Nephron progenitor cell (in vitro differentiated cells): ENCODE measurements at places on chromosomes 6 and 20.

DNA sequence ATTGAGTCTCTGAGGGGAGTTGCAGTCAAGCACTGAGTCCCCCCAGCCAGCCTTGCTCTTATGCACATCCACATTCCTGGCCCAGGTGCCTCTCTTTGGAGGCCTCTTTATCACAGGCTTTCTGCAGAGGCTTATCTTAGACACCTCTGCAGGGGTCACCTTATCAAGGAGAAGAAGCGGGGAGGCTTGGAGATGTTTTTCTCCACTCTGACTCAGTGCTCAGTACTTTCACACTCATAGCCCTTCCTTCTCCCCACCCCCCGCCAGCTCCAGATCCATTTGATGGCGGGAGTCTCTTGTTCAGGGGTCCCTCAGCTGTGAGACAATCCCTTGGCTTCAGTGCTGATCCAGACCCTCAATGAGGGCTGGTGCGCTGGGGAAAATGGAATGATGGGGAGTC is 132.1 kb upstream of the TSHZ2 start:
- H3K27me3 ChIP-seq, result peaks cover 2% of the 10 kb centered on the region
- H3K4me1 ChIP-seq, result peaks cover 36% of the 10 kb centered on the region
- no peak for DNase-seq
- no peak overlapping the region for H3K27ac ChIP-seq

- peaks cover 51% of the 10 kb centered on the region for H3K27me3 ChIP-seq
- H3K4me3 ChIP-seq, result no peak overlapping the region
- DNase-seq, result no peak
- peaks cover 9% of the 10 kb centered on the region for H3K4me1 ChIP-seq
- H3K27ac ChIP-seq, result peak overlapping the region; percentile 85
Observed at GRCh38 chr6:42404484-42404883, 47.2 kb downstream of the TRERF1 start.

DNA sequence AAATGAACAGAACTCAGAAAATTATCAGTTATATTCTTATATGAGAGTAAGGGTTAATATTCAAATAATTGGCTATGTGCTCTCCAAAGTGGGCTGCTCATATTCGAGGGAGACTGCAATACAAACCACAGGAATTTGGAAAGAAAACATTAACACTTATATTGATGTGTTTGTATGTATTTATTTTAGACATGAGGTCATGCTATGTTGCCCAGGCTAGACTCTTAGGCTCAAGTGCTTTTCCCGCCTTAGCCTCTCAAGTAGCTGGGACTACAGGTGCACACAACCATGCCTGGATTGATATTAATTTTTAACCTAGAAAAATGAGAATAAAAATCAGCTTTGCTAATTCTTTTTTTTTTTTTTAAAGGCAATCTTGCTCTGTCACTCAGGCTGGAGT is 35.0 kb downstream of the BTBD9 start:
- H3K27ac ChIP-seq, result no peak overlapping the region
- peaks cover 5% of the 10 kb centered on the region for H3K27me3 ChIP-seq
- H3K36me3 ChIP-seq, result no peaks in the 10 kb centered on the region

DNA sequence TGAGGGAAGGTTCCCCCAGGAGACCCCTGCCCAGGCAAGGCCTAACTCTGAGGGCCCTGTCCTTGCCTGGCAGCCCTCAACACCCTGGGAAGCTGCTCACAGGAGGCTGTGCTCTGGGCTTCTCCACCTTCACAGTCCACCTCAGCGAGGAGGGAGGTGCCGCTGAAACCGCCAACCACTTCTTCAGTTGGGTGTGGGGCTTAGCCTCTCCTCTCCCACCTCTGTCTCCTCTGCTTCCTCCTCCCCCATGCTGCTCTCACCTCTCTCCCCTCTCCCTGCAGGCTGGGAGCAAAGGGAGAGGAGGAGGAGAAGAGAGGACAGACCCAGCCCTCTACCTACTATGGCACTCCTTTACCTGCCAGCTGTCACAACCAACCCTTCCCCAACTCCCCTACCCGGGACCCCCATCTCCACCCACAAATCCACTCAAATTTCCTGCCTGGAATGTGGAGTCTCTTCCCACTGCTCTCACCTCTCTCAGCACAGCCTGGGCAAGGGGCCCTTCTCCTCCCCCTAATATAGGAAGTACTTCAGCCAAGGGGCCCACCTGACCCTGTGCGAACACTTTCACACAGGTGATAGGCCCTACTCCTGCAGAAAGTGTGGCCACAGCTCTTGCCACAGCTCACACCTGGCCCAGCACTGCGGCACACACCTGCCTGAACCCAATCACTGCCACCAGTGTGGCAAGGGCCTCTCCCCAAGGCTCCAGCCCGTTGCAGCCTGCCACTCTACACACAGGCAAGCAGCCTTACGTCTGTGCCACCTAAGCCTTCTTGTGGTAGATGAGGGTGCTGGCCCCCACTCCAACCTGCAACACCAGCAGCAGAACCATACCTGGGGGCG is 7.2 kb downstream of the RING1 start:
- H3K4me3 ChIP-seq, result peak overlapping the region; percentile 61
- H3K4me1 ChIP-seq, result peaks cover 52% of the 10 kb centered on the region
- DNase-seq, result no peak
- peaks cover 85% of the 10 kb centered on the region for H3K27me3 ChIP-seq

DNA sequence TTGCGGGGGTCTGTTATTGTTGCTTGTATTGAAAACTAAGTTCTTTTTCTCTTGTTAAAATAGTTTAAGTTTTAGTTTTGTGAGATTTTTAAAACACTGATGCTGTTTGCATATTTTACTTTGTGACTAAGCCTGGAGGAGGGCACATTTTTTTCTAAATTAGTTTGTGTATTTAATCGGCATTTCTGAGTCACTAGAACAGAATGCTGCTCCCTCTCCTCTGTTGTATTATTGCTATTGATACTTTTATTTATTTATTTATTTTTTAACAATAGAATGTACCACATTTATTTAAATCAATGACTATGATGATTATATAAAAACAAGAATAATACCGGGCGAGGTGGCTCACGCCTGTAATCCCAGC is 5.1 kb upstream of the FAM50B start:
- no peak for DNase-seq
- peaks cover 37% of the 10 kb centered on the region for H3K27me3 ChIP-seq
- H3K4me3 ChIP-seq, result no peak overlapping the region
- peaks cover 12% of the 10 kb centered on the region for H3K4me1 ChIP-seq
- no peak overlapping the region for H3K27ac ChIP-seq
- no peaks in the 10 kb centered on the region for H3K36me3 ChIP-seq

DNA sequence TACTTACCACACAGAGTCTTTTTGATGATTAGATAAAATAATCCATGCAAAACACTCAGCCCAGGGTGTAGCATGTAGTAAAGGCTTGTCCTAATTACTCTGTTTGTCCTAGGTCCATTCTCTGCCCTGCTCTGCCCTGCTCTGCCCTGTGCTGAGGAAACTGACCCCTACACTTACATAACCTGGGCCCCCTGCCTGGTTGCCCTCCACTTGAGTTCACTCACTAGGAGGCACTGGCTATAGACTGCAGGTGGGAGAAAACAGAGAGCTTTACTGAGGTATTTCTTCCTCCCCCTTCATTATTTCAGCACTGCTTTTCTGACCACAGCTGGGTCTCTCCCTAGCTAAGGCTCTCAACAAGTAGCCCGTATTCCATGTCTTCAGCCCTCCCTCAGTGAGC is 70.9 kb upstream of the TBX18 start:
- DNase-seq, result no peak
- H3K4me1 ChIP-seq, result no peaks in the 10 kb centered on the region
- H3K27ac ChIP-seq, result no peak overlapping the region
- H3K27me3 ChIP-seq, result no peaks in the 10 kb centered on the region

DNA sequence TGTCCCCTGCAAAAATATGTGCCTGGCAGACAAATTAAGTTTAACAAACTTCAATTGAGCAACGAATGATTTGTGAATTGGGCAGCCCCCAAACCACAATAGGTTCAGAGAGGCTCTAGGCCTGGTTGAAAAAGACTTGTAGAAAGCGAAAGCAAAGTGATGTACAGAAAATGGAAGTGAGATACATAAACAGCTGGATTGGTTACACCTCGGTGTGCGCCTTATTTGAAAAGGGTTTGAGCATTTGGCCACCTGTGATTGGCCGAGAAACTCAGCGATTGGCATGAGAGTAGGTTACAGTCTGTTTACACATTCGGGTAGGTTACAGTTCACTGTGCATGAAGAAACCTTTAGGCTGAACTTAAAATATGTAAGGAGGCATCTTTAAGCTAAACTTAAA is 136.9 kb downstream of the CD83 start:
- H3K27me3 ChIP-seq, result no peaks in the 10 kb centered on the region
- no peaks in the 10 kb centered on the region for H3K36me3 ChIP-seq
- no peak overlapping the region for H3K27ac ChIP-seq
- no peak for DNase-seq
- peaks cover 32% of the 10 kb centered on the region for H3K4me1 ChIP-seq

- no peak overlapping the region for H3K27ac ChIP-seq
- H3K27me3 ChIP-seq, result peaks cover 27% of the 10 kb centered on the region
- H3K4me1 ChIP-seq, result peaks cover 67% of the 10 kb centered on the region
- no peaks in the 10 kb centered on the region for H3K36me3 ChIP-seq
Observed at GRCh38 chr6:1619673-1620503, 10.2 kb downstream of the FOXC1 start.

DNA sequence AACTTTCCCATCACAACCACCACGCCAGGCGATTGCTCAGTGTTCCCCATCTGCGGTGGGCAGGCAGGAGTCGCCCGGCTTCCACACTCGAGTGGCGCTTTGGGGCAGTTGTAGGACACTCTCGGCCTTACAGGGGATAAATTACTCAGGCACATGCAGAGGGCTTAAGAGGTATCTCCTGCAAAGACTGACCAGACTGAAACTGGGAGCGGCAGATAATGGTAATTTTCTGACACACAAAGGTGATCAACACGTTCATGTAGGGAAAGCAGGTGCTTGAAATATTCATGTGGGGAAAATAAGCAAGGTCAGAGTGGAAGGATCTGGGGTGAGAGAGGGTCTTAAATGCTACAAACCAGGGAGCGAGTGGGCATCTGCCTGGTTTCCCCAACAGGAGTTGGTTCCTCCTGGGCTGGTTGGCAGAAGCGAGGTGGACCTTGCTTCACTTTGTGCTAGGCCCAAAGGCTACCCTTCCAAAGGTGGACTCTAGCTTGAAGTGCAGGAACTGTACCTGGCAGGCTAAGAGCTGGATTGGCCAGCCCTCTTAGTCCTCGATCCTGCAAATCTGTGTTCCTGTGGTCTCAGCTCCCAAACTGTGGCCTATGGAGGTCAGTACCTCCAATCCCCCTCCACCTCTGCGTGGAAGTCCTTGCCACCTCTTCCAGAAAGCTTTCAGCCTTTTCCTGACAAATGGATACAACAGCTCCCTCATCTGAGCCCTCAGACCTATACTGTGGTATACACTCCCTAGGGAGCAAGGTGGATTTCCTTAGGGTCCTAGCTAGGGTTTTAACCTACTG is 16.7 kb downstream of the PLAGL2 start:
- peaks cover 58% of the 10 kb centered on the region for H3K4me1 ChIP-seq
- peaks cover 6% of the 10 kb centered on the region for H3K27me3 ChIP-seq
- H3K27ac ChIP-seq, result peak overlapping the region; percentile 72
- peaks cover 39% of the 10 kb centered on the region for H3K36me3 ChIP-seq

DNA sequence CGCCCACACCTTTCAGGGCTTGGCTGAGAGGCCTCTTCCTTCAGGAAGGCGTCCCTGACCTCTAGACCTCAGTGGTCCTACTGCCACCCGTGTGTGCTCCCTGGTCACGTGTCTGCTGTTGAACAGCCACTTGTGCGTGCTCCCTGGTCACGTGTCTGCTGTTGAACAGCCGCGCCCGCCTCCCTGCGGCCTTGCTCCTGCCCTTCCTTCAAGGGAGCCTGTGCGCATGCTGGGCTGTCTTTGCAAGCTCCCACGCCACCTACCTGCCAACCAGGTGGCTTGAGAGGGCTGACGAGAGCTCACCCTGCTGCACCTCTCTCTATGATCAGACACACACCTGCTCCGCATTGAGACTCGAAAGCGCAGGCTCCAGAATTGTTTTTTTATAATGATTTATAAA is 179.3 kb downstream of the BMP7 start:
- H3K4me3 ChIP-seq, result no peak overlapping the region
- no peak overlapping the region for H3K27ac ChIP-seq
- DNase-seq, result no peak
- peaks cover 6% of the 10 kb centered on the region for H3K4me1 ChIP-seq

- peaks cover 62% of the 10 kb centered on the region for H3K36me3 ChIP-seq
- no peak overlapping the region for H3K27ac ChIP-seq
- H3K4me3 ChIP-seq, result no peak overlapping the region
- peaks cover 23% of the 10 kb centered on the region for H3K4me1 ChIP-seq
Observed at GRCh38 chr6:12110523-12111362, 98.6 kb downstream of the HIVEP1 start.

DNA sequence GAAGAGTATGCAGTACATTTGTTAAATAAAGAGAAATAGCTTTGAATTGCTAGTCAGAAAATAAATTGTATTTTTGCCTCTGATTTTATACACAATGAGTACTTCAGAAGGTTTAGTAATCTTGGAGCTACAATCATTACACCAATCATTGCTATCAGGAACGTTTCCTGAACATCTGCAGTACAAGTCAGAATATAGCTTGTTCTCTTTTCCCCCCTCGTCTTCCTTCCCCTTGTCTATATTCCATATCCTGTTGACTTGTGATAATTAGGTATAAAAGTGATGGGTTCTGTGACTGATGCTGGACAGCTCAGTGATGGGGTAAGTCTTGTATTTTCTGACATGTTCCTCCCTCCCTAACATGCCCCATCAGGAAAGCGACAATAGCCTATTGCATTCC is 94.0 kb downstream of the AHI1 start:
- no peak overlapping the region for H3K27ac ChIP-seq
- H3K27me3 ChIP-seq, result no peaks in the 10 kb centered on the region
- peaks cover 17% of the 10 kb centered on the region for H3K36me3 ChIP-seq
- H3K4me1 ChIP-seq, result no peaks in the 10 kb centered on the region

GRCh38 chr6:140070846-140071473 is 696.5 kb upstream of the CITED2 start:
- no peaks in the 10 kb centered on the region for H3K27me3 ChIP-seq
- no peak overlapping the region for H3K4me3 ChIP-seq
- H3K36me3 ChIP-seq, result no peaks in the 10 kb centered on the region
- H3K27ac ChIP-seq, result no peak overlapping the region
- H3K4me1 ChIP-seq, result peaks cover 5% of the 10 kb centered on the region

GRCh38 chr6:144352331-144352730 is 67.2 kb downstream of the UTRN start:
- no peak overlapping the region for H3K4me3 ChIP-seq
- H3K36me3 ChIP-seq, result peaks cover 19% of the 10 kb centered on the region
- peaks cover 2% of the 10 kb centered on the region for H3K27me3 ChIP-seq
- H3K4me1 ChIP-seq, result peaks cover 42% of the 10 kb centered on the region
- no peak overlapping the region for H3K27ac ChIP-seq
- no peak for DNase-seq

DNA sequence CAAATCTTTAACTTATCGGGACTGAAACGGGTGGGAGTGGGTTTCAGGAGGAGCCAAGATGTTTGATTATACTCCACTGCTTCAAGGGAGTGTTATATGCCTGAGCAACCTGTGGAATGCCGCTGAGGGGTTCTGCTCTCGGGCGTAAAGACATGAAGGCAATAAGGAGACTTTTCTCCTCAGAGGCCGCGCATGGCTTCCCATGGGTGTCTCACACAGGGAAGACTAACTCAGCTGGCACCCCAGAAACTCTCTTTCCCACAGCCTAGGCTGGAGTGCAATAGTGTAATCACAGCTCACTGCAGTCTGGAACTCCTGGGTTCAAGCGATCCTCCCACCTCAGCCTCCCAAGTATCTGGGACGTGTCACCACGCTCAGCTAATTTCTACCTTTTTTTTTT is 5.1 kb upstream of the C20orf141 start:
- H3K4me1 ChIP-seq, result peaks cover 30% of the 10 kb centered on the region
- peak; percentile 27 for DNase-seq
- no peak overlapping the region for H3K27ac ChIP-seq
- H3K27me3 ChIP-seq, result peaks cover 45% of the 10 kb centered on the region
- H3K36me3 ChIP-seq, result peaks cover 23% of the 10 kb centered on the region
- no peak overlapping the region for H3K4me3 ChIP-seq

GRCh38 chr6:467671-468082 is 76.1 kb downstream of the IRF4 start:
- no peak overlapping the region for H3K27ac ChIP-seq
- H3K27me3 ChIP-seq, result peaks cover 20% of the 10 kb centered on the region
- no peaks in the 10 kb centered on the region for H3K36me3 ChIP-seq
